Hindlimb muscle (tissue), 1 donor: ENCODE measurements at places on chromosomes 7 and 10. TPM values are rescaled to one million over a fixed set of nuclear protein-coding genes. Genes with fewer than 3 reads are reported as not detected.
A peak's percentile ranks its signal among the peaks of the same experiment; 100 is the strongest.

DNA sequence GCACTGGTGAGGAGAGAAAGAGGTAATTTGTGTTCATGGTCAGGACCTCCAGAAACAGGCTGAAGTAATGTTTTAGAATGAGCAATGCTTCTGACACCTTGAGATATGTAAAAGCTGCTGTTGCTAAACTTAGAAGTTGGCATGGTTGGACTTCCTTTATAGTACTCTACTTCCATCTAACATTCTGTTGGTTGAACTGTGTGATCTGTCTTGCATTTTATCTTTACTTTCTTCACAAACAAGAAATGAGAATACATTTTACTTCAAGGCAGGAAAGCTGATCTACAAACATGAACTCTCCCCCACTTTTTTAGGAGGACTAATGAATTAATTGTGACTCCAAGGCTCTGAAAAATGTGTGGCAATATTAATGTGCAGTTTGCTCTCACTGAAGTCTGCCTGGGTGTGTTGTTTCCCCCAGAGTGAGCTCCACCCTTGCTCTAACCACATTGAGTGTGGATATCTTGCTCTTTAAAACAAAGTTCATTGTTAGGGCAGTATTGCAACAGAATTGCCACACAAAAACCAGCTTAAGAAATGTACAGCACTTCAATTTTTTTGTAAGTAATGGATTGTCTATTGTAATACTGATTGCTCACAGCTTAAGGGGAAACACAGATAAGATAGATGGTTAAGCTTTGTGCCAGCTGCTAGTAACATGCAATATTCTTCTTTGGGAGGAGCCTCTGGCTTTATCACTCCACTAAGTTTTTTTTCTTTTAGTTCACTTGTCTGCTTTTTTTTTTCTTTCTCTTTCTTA lies 69.0 kb downstream of the ADD3 start:
- no peak for DNase-seq

GRCh38 chr7:80184693-80185092 lies 50.1 kb downstream of the GNAI1 start:
- DNase-seq = no peak

DNA sequence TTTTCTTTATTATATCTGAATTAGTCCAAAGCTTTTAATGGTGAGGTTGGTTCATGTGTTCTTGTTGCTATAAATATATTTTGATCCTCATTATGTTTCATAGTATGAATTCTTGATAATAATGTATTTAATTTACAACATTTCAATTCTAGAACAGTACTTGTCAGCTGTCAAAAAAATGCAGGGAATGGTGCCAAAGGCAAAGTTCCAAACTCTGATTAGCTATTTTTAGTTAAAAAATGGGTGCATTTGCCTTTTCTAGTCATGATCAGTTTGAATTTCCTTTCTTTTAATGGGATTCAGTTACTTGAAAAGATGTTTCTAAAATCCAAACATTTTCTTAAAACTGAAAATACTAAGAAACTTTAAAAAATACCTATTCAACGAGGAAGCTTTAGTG lies 49.6 kb downstream of the ANKIB1 start:
- no peak for DNase-seq

GRCh38 chr7:12028508-12028907 lies 182.6 kb upstream of the TMEM106B start:
- no peak for DNase-seq

GRCh38 chr10:132096863-132097478 lies 31.2 kb downstream of the JAKMIP3 start:
- no peak for DNase-seq

The OR6B1 gene
- polyA plus RNA-seq = not detected

GRCh38 chr7:96167424-96167823 lies 154.5 kb downstream of the SLC25A13 start:
- DNase-seq = no peak

GRCh38 chr10:122445904-122446303 lies 8.5 kb upstream of the ARMS2 start:
- no peak for DNase-seq

- no peak for DNase-seq
Observed at GRCh38 chr7:17447728-17448478, 149.5 kb downstream of the AHR start.

DNA sequence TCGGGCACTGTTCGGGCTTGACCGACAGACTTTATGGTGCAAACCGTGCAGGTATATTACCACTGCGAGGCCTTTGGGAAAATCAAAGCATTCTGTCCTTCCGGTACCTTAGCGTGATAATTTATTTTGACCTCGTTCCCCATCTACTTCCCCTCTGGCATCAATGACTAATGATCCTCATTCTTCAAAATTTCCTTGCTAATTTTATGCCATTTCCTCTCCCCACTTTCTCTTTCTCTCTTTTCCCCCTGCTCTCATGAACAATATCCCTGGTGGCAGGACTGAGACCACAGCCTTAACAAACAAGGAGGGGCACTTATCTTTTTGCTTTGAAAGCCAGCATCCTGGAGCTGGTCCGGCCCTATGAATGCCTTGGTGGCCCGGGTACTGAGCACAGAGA lies 210.6 kb downstream of the TCF7L2 start:
- DNase-seq = no peak

The RBP3 gene
- 0.12 TPM for polyA plus RNA-seq

GRCh38 chr7:94052398-94053180 lies 48.4 kb upstream of the BET1 start:
- no peak for DNase-seq

DNA sequence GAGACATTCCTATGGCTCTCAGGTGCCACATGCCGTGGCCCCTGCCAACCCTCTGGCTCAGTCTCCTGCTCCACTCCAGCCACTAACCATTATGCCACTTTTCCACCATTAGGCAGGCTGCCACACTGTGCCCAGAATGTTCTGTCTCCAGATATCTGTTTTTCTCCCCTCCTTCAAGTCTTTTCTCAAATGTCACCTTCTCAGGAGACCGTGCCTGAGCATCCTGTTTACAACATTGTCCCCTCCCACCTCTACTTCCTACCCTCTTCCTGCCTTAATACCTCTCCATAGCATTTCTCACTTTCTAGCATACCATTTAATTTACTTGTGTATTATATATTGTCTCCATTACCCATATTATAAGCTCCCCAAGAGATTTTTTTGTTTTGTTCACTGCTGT lies 162.5 kb upstream of the LYZL2 start:
- no peak for DNase-seq

- no peak for DNase-seq
Observed at GRCh38 chr10:60236869-60237524, 152.7 kb downstream of the ANK3 start.

DNA sequence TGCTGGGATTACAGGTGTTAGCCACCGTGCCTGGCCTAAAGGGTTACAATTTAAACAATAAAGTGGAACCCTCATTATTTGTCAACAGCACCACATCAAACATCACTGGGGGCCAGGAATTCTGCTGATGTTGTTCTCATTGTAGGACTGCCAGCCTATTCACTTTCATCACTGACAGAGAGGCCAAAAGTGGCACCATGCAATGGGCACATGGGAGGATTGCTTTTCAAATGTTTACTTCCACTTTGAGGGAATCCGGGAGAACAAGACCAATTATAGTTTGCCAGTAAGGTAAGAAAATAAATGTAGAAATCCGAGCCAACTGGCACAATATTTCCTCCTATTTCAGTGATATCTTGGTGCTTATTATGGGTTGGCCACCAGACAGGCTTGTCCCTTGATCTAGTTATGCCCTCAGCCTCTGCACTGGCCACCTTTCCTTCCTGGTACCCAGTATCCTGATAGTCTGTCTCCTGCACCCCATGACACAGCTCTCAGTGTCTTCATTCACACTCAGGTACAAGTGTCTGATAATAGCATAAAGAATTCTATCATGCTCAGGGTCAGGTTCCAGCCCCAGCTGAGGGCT lies 82.6 kb downstream of the ANLN start:
- DNase-seq = no peak

- DNase-seq = no peak
Observed at GRCh38 chr7:44808914-44809393, 12.5 kb downstream of the PPIA start.

The PTPRZ1 gene
- 2.6 TPM for polyA plus RNA-seq

GRCh38 chr10:66983475-66983818 lies 57.6 kb downstream of the LRRTM3 start:
- no peak for DNase-seq

The VCL gene
- 164 TPM for polyA plus RNA-seq

GRCh38 chr7:84251277-84251781 lies 56.7 kb upstream of the SEMA3A start:
- DNase-seq = peak; percentile 58

GRCh38 chr7:43761938-43762692 lies 3.6 kb downstream of the BLVRA start:
- no peak for DNase-seq

DNA sequence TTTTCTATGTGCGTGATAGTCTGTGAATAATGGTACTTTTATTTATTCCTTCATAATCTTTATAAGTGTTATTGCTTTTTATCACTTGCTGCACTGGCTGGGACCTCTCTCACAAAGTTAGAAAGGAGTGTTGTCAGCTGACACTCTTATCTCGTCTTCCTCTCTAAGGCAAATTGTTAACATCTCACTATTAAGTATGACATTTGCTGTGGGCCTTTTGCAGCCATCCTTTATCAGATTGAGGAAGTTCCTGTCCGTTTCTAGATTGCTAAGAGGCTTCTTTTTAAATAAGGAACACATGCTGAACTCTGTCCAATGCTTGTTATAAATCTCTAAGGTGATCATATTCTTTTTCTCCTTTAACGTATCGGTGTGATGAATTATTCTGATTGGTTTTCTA lies 27.4 kb upstream of the DIP2C start:
- no peak for DNase-seq

GRCh38 chr10:3172081-3172445 lies 519 bp downstream of the PITRM1 start:
- no peak for DNase-seq

DNA sequence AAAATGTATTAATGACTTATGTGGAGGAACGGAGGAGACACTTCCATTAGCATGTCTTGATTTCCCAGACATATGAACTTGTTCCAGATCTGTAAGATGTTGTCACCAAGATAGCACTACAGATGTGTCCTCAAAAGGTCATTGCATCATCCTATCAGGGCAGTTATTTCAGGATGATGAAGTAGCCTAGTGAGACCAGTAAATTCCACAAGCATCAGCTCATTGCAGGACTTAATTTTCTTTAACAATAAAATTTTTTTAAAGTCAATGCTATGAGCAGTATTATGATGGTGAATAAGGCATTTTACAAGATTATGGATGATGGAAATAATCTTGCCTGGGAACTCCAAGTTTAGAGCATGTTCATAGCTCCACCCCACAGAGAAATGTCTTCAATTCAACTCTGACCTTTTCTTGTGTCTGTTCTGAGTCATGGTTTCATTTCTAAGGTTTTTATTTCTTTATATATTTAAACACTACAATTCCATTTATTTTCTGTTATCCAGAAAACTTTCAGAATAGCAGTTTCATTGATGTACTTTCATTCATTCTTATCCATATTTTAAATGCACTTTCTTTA lies 1203.3 kb upstream of the CELF2 start:
- no peak for DNase-seq

The ACTR3C gene
- polyA plus RNA-seq = 1.3 TPM

DNA sequence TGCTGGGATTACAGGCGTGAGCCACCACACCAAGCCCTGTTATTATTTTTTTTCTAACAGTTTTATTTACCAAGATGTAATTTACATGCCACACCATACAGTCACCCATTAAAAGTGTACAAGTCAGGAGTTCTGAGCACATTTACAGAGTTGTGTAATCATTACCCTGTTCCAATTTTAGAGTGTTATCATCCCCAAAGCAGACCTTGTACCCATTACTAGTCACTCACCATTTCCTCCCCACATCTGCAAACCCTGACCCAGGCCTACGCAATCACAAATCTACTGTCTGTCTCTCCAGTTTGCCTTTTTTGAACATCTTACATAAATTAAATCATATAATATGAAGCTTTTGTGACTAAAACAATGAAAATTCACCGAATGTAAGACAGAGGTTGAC lies 402.9 kb upstream of the FOXK1 start:
- no peak for DNase-seq

DNA sequence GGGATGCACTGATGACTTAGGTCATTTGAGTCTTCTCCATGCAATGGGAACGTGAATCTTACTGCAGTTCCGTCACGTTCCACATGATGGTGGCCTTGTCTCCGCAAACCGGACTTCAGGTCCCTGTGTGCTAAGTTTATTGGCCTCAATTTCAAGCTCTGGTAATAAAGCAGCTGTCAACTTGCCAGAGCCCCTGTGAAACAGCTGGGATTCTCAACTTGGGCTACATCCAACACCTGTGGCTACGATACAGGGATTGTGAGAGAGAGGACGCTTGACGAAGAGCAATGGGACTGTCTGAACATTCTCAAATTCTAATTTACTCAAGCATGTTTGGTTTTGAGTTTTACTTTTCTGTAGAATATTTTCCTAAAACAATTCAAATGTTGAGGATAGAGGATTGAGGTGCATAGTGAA lies 174.2 kb downstream of the PTN start:
- peak; percentile 88 for DNase-seq

- no peak for DNase-seq
Observed at GRCh38 chr7:143362131-143363015, at the start of gene FAM131B. Gene FAM131B (minus strand): TSS chr7:143362713. CDS start chr7:143362603, 110 bp downstream.

GRCh38 chr7:114426382-114426781 lies 11.8 kb downstream of the FOXP2 start:
- no peak for DNase-seq

The PILRA gene
- 5.2 TPM for polyA plus RNA-seq

GRCh38 chr10:117677890-117678500 lies 135.4 kb downstream of the EMX2 start:
- no peak for DNase-seq

DNA sequence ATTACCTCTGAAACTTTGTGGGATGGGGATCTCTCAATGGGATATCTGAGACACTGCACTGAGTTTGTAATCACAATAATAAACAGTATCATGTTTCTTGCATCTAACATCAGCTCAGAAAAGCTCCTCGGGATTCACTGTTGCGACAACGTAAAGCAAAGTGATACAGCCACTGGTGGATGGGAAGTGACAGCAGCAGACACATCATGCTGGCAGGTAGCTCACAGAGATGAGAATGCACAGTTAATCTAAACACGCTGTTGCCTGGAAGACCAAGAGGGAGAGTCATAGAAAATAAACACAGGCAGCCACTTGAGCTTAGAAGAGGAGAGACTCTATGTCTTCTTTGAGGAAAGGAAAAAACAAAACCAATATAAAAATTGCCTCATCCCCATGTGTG lies 513.8 kb downstream of the MAGI2 start:
- DNase-seq = no peak

GRCh38 chr10:11828682-11829284 lies 5.6 kb downstream of the PROSER2 start:
- no peak for DNase-seq

The SAMD9 gene
- polyA plus RNA-seq = 2.9 TPM

DNA sequence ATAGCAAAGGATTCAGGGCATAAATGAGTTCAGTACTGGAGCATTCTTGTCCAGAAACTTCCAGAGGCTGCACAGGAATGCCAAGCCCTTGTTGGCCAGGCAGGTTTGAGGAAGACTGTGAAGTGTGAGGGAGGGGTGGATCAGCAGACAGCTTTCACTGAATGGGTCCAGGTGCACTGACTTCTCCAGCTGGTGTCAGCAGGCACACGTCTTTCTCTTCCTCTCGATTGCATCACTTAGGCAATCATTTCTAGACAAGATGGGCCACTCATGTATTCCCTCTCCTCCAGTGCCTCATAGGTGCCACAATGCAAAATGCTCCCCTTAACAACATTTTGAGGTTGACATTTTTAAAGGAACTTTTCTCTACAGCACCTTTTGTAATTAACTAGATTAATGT lies 15.6 kb upstream of the PLEKHS1 start:
- no peak for DNase-seq

The ABCC2 gene
- 0.75 TPM for polyA plus RNA-seq

- DNase-seq = peak; percentile 34
Observed at GRCh38 chr7:84612981-84613681, 418.5 kb upstream of the SEMA3A start.
